Activated CD4-positive, alpha-beta T cell treated with anti-CD3 and anti-CD28 coated beads, Interleukin-2, Interleukin-4, amounts not matched to agents 100 ng/mL and 50 ng/mL, durations not matched to agents 16 hours and 8 hours (primary cell): ENCODE measurements at places on chromosomes 5 and 9.

DNA sequence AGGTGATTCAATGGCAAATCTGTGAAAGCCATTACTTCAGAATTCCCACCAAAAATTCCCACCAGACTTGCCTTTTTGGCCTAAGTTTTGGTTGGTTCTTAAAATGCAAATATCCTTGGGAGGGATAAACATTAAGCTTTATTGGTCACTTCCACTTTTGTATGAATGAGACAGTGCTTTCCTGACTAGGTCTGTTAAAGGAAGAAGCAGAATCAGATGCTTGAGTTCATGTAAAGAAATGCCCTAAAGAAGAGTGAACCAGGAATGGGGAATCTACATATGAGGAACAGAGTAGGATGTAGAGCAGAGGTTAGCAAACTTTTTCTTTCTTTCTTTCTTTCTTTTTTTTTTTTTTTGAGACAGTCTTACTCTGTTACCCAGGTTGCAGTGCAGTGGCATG lies 129.3 kb downstream of the GCNT1 start:
- no peak for DNase-seq

DNA sequence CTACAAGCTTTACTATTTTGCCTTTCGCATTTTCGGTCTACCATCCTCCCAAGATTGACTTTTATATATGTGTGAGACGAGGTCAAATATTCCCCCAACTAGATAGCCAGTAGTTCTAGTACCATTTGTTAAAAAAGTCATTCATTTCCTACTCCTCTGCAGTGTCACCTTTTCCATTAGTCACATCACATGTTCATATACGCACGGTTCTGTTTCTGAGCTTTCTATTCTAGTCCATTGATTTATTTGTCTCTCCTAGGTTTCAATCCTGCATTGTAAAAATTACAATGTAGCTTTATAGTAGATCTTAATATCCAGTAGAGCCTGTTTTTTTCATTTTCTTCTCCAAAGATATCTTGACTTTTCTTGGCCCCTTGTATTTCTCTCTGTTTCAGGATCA lies 528.7 kb upstream of the TRPC7 start:
- DNase-seq: no peak

DNA sequence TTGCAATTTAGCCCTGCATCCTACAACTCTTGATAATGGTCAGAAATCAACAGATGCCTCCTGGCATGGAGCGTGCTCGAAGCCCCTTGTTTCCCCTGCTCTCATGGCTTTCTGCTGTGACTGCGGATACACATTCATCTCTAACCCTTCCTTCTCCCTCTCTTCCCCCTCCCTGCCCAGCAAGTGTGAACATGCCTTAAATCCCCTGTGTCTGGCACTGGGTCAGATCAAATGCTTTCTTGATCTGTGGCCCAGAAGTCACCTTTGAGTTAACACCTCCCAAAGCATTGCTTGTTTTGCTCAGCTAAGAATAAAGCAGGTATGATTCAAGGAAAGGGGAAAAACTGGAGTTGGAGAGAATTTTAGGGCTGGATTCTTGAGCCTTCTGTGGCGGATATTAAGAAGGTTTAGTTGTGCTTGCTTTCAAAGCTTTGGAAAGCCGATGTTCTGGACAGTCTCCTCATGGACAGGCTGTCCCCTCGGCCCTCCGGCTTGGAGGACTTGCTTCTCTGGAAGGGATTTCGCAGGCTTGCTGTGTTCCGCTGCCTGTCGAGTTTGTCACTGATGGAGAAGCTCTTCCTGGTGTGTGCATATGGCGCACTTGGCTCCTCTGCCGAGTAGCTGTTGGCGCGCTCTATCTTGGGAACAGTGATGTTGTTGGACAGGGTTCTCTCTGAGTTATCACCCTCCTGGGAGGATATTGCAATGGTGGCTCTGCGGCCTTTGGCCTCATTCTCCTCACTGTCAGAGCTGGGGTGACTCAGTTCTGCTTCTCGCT lies 121.3 kb upstream of the KLF9 start:
- no peak for DNase-seq

DNA sequence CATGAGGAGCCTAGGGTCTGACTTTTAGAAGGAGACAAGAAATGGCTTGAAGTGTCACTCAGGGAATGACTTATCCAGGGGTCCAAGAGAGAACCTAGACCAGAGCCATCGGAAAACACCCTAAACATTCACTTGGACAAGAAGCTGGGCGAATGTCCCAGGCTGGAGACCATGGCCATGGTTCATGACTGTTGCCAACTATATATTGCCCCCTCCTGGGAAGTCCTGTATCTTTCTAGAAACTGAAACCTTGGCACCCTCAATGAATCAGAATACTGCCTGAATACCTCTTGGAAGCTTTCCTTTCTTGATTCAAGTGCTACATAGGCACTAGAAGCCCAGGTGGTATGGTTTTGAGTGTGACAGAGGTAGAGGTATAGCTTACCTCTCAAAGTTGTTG lies 29.9 kb downstream of the TRMO start:
- DNase-seq: no peak

GRCh38 chr9:112754578-112754977 lies 4.0 kb downstream of the SNX30 start:
- peak; percentile 83 for DNase-seq

DNA sequence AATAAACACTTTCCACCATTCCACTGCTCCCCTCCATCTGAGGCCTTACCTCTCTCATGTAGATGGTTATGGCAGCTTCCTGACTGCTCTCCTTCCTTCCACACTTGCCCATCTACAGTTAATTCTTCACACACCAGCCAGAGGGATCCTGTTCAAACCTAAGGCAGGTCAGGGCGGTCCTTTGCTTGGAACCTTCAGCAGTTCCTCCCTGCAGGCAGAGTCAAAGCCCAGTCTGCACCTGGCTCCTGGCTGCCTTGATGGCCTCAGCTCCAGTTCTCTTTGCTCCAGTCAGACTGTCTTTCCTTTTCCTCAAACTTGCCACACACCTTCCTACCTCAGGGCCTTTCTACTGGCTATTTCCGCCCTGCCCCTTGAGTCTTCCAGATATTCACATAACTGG lies 30.2 kb upstream of the NR3C1 start:
- no peak for DNase-seq

DNA sequence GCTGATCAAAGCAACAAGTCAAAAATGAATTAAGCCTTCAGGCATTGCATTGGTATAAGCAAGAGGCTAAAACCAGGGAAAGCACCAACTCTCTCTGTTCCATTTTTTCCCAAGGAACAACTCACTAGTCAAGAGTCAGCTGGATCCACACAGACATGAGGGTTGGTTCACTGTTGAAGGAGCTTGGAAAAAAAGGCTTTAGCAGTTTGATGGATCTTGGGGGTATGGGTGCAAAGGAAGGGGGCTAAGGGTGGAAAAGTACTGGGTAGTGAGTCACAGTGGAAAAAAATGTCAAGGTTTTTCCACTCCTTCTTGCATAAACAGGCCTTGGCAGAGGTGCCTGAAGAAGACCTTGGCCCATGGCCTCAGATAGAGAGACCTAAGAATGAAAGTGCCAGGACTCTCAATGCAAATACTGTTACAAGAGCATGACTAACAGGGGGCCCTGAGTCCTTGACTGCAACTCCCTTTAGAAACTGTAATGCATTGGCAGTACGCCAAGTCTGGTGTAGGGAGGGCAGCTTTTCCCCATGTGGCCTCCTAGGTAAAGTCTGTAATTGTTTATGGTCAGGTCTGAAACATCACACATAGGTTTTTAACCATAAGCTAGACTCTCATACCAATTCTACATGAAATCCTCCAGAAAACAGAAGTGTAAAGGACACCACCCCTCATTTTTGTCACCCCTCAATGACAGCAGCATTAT lies 23.7 kb downstream of the ACTL7A start:
- DNase-seq: peak; percentile 54

GRCh38 chr5:9365512-9365911 lies 180.4 kb downstream of the SEMA5A start:
- no peak for DNase-seq

- DNase-seq: no peak
Observed at GRCh38 chr9:94034511-94034910, 49.8 kb upstream of the PTPDC1 start.

GRCh38 chr9:76591256-76591950 lies 132.4 kb downstream of the GCNT1 start:
- no peak for DNase-seq

GRCh38 chr5:51214746-51215145 lies 168.5 kb upstream of the ISL1 start:
- no peak for DNase-seq

DNA sequence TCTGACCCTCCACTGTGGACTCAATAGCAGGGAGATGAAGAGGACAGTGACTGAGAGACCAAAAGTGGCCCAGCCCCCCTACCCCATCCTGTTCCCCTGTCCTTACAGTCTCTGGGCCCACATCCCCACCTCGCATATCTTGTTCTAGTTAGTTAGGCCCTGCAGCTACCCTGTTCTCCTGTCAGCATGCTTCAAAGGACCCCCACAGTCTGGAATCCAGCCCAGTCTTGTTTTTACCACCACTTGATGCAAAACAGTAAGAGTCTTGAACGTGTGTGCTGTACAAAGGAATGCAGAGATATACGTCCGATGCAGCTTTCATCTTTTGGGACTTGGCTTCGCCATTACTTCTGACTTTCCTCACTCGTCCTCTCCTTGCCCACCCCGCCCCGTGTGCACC lies 12.2 kb upstream of the POMT1 start:
- DNase-seq: no peak

DNA sequence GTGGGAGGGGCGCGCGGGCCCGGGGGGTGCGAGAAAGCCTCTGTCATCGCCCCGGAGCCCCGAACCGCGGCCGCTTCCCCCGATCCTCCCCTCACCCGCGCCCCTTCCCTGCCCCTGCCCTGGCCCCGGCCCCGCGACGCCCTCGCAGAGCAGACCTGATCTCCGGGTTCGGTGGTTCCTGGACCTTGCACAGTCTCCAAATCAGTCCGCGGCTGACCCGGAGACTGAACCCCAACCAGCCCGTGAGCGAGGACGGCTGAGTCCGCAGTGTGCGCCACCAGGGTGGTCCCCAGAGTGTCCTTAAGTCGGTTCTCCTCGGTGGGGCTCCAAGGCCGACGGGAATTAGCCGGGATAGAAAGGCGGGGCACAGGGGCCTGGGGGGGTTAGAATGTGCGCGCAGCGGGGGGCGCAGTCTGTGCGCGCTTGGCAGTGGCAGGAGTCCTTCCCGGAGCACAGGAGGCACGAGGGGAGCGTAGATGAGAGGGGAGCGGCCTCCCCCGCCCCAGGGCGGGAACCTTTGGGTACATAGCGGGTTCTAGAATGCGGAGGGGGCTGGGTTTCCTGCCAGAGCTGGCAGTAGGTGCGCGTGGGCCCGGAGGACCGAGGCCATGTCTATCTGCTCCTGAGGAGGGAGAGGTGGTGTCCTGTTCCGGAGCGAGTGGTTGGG lies 779 bp downstream of the PKN3 start:
- peak; percentile 28 for DNase-seq

- DNase-seq: no peak
Observed at GRCh38 chr5:35794328-35794619, 62.4 kb upstream of the IL7R start.

DNA sequence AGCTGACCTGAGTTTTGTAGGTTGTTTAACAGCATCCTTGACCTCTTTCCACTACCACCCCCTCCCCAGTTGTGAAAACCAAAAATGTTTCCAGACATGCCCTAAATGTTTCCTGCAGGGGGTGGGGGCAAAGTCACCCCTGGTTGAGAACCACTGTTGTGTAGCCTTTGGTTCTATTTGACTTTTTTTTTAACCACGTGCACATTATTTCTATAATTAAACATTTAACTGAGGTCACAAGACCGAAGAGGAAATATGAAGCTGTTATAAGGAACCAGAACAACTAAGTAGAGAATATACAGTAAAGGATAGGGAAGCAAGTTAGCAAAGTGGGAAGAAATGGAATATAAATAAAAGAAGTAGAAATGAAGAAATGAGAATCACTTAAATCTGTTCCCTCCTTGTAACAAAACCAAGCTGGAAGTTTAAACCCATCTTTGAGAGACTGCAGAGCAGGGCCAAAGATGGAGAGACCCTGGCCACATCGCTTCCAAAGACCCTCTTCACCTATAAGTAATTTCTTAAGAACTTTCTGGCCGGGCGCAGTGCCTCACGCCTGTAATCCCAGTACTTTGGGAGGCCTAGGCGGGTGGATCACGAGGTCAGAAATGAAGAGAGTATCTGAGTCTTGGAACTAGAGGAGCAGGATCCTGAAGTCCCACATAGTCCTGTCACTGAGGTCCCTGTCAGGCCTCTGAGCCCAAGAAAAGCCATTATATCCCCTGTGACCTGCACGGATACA lies 14.4 kb downstream of the SIT1 start:
- no peak for DNase-seq

- DNase-seq: no peak
Observed at GRCh38 chr9:81656004-81656403, 33.3 kb downstream of the TLE1 start.
